ENCODE measurements at places on chromosomes 6 and 20.

GRCh38 chr6:104126315-104127005 lies 733.3 kb downstream of the HACE1 start:
- no peak for DNase-seq

- no peak for DNase-seq
Measured at GRCh38 chr20:61742097-61742825, 323.4 kb downstream of the TAF4 start.

GRCh38 chr6:106547601-106548453 lies 81.5 kb downstream of the RTN4IP1 start:
- no peak for DNase-seq

DNA sequence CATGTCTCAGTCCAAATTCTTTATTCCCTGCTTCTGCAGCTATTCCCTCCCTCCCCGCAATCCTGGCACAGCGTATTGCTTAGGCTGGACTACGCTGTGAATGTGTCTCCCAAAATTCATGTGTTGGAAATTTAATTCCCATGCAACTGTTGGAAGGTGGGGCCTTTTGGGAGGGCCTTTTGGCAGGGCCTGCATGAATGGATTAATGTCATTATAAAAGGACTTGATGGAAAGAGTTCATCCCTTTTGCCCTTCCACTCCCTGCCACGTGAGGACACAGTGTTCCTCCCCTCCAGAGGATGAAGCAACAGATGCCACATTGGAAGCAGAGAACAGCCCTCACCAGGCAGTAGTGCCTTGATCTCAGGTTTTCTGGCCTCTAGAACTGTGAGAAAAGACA lies 20.4 kb upstream of the NOTCH4 start:
- no peak for DNase-seq

DNA sequence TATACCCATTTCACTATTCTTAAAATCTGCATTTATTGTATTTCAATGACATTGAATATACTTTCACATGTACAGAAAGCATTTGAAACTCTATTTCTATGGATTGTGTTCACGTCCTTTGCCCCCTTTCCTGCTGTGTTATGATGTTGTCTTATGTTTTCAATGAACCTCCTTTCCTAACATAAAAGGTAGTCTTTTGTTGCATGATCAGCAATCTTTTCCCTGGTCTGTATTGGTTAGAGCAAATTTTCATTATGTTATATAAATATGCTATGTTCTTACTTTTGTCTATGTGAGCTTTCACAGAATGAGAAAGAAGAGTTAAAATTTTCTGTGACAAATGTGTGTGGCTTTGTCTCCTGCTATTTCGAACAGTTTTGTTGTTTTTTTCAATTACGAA lies 73.1 kb downstream of the KIF16B start:
- DNase-seq, result no peak

GRCh38 chr6:7685276-7685675 lies 40.6 kb upstream of the BMP6 start:
- DNase-seq, result no peak

- no peak for DNase-seq
Measured at GRCh38 chr6:52352239-52353018, 9.5 kb upstream of the PAQR8 start.

- no peak for DNase-seq
Measured at GRCh38 chr20:48983423-48984400, 62.2 kb downstream of the ARFGEF2 start.

Data from activated CD8-positive, alpha-beta memory T cell treated with anti-CD3 and anti-CD28 coated beads for 1 hour (primary cell).